ENCODE measurements at places on chromosomes 12 and 14. TPM values are rescaled to one million over a fixed set of nuclear protein-coding genes. Genes with fewer than 3 reads are reported as not detected.

DNA sequence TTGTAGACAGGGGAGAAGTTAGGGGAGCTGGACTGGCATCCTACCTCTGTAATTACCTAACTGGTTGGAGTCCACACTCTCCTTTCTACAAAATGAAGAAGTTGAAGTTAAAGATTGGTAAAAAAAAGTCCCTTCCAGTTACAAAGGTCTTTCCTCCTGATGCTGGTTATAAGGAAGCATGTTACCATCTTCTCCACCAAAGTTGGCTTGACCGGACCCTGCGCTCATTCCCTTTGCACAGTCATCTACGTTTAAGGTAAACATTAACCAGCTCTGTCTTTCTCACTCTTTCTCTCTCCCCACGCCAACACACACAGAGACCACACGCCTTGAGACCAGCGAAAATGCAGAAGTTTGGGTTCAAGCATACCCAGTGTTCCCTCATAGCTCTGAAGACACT lies 11.9 kb downstream of the FBLN5 start:
- no peak for DNase-seq

DNA sequence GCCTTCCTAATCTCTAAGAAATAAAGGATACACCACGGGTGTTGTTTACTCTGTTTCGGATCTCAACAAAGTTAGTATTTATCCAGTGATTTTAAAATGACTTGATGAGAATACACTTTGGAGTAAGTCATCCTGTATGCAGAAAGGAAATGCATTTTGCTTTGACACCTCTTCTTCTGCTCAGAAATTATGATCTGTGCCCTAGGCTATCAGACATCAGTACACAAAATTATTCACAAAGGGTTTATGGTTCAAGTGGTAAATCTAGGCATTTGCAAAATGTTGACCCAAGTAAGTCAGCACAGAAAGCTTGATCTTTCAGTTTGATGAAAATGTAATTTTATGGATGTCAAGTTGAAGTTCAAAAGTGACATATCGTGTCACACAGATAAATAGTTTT lies 248.5 kb downstream of the ATP23 start:
- DNase-seq, result no peak

- DNase-seq, result no peak
Observed at GRCh38 chr12:77682488-77682887, 148.2 kb upstream of the NAV3 start.

- DNase-seq, result no peak
Observed at GRCh38 chr14:24816011-24816928, 182.3 kb upstream of the GZMB start.

Gene REM2
- total RNA-seq, result 0.39 TPM
